ENCODE measurements at places on chromosomes 4 and X.

- no peak for DNase-seq
These were observed 60.6 kb downstream of the SYTL5 start for GRCh38 chrX:38066934-38067333.

DNA sequence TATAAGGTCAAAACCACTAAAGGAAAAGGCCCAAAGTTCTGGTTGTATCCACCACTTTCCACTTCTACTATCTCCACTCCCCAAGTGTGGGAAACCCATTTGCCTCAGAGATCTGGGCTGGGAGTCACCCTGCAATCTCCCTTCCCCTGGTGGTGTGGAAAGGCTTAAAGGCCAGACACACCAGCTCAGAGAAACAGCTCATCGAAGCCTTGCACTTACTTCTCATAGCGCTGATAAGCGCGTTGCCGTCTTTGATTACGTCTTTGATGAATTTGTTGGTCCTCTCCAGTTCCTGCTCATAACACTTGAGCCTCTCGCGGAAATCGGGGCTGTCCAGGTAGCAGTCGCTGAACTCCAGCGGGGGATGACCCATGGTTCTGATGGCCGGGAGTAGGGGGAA lies 647 bp downstream of the OPHN1 start:
- no peak for DNase-seq

GRCh38 chr4:27702730-27703431 lies 842.2 kb downstream of the STIM2 start:
- peak; percentile 29 for DNase-seq

DNA sequence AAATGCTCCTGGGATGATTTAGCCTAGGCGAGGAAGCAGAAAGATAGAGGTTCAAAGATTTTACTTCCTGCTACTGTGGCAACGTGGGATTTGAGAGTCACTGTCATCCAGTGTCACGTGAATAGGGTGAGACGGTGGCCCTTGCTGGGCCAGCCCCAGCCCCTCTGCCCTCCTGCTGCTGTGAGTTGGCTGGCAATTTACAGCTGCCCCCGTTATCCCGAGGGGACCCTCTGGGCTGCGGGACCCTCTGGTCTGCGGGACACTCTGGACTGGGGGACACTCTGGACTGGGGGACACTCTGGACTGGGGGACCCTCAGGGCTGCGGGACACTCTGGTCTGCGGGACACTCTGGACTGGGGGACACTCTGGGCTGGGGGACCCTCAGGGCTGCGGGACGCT lies 765.4 kb downstream of the TRIML1 start:
- DNase-seq, result no peak

DNA sequence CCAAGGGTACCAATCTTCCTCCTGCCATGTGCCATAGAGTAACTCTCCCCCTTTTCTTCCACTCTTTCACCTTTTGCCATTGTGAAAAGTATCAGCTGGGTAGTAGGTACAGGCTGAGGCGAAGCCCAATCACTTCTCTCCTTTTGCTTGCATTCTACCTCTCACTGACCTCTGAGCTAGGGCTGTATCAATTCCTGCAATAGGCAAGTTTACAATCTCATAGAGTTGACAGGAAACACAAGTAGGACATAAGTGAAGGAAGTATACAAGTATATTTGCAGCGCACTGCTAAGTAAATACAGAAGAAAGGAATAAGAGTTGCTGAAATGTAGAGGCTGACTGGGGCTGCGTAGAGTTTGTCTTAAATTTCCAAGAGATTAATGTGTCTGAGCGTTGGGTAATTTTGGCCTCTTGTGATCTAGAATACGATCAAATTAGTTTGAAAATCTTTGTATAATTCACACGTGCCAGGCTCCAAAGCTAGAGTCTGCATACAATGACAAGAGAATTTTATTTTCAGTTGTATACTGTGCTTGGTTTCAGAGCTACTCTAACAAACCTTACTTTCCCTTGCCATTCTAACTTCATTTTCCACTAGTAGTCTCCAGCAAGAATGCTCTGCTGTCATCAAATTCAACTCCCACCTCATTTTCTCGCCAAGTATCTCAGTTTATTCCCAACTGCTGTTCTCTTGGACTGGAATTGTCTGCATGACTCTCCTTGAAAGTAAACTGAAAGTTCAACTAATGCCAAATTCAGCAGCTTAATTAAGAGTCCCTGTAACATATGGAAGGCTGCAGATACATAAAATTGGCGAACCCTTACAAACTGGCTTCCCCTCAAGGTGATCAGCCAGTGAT lies 90.3 kb downstream of the ATP11C start:
- no peak for DNase-seq

- DNase-seq, result no peak
These were observed 39.3 kb downstream of the GASK1B start for GRCh38 chr4:158133551-158133950.

GRCh38 chr4:79575709-79576428 lies 167.8 kb upstream of the GK2 start:
- DNase-seq, result no peak

GRCh38 chrX:74251006-74251930 lies 52.7 kb upstream of the ZCCHC13 start:
- peak; percentile 56 for DNase-seq

GRCh38 chr4:77079281-77079680 lies 3.5 kb upstream of the CCNI start:
- DNase-seq, result no peak

DNA sequence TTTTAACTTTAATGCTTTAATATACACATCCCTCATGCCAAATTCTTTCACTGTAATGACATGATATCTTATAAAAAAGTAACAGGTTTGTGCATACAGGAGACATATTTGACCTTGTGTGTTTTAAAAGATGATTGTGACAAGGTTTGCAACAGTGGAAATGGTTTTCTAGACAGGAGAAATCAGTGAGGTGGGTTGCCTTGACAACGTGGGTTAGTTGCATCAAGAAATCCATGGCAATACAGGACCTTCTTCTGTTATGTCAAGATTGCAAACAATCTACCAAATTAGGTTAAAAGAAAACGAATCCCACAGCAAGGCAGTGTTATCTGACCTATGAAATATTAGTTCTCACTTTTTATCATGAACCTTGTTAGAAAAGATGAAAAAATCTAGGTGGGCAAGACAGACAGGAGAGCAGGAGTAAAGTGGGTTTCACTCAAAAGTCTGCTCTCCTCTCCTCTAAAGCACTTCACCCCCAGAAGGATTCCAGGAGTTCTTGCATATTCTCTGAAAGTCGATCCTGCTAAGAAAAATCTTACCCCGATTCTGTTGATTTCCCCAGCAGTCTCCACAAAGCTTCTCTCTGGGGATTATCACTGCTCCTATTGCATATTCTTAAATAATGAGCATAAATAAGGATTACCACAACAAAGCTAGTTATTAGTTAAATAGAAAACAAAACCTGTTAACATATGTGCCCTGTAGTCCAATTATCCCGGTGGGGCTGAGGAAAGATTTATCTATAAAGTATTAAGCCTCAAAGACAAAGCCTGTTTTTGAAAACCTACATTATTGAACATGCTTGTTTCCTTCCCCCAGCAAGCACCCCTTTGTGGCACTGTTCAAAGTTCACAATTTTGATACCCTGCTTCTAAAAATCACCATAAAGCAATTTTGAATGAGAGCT lies 71.0 kb downstream of the TMA16 start:
- DNase-seq, result no peak

DNA sequence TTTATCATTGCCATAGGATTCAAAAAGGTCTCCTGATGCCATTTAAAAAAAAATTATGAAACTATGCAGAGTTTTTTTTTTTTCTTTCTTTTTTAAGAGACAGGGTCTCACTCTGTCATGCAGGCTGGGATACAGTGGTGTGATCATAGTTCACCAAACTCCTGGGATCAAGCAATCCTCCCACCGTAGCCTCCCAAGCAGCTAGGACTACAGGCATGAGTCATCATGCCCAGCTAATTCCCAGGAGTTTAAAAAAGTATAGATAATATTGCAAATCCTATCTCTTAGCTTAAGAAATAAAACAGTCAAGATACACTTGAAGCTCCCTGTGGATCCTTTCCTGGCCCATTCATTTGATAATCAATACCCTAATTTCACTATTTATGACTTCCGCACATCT lies 58.6 kb upstream of the PRSS48 start:
- peak; percentile 23 for DNase-seq

- DNase-seq, result no peak
These were observed 1018.0 kb upstream of the HS3ST1 start for GRCh38 chr4:12446657-12447185.

DNA sequence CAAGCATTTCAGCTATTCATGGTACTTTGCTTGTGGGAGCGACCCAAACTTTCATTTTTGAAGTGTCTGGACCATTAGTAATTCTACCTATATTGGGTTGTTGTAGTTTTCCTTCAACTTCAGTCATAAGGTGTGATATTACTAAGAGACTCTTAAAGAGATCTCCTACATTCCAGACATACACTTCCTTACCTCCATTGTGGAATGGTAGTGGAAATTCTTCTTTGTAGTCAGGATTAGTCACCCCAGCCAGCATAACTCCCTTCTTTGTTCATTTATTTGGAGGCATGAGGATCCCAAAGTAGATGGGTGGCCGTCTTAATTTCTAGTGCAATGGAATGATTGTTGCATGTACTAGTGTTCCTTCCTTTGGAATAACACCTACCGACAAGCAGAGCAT lies 991.4 kb downstream of the ARAP2 start:
- no peak for DNase-seq

GRCh38 chr4:129490516-129490915 lies 394.6 kb downstream of the C4orf33 start:
- no peak for DNase-seq

DNA sequence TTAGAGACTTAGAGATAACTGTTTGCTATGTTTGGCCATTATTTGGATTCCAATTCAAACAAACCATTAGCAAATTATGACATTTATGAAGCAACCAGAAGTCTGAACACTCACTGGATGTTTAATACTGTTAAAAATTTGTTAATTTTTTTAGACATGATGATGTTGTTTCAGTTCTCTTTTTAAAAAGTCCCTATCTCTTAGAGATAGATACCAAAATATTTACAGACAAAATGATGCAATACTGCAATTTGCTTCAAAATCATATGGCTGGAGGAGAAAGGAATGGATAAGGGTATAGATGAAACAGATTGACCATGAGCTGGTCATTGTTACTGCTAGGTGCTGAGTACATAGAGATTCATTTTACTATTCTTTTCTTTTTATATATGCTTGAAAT lies 534.6 kb downstream of the BCOR start:
- no peak for DNase-seq

- DNase-seq, result peak; percentile 5
These were observed 47.1 kb downstream of the ALG13 start for GRCh38 chrX:111728096-111728495.

DNA sequence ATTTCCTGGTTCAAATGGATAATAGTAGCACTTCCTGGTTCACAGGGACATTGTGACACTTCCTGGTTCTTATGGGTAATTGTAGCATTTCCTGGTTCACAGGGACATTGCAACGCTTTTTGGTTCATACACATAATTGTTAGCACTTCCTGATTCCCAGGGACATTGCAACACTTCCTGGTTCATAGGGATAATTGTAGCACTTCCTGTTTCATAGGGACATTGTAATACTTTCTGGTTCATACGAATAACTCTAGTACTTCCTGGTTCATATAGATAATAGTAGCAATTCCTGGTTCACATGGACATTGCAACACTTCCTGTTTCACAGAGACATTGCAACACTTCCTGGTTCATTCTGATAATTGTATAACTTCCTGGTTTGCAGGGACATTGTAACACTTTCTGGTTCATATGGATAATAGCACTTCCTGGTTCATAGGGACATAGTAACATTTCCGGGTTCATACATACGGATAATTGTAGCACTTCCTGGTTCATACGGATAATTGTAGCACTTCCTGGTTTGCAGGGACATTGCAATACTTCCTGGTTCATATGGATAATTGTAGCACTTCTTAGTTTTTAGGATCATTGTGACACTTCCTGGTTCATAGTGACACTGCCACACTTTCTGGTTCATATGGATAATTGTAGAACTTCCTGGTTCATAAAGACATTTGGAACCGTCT lies 61.6 kb upstream of the CD99 start:
- DNase-seq, result no peak

DNA sequence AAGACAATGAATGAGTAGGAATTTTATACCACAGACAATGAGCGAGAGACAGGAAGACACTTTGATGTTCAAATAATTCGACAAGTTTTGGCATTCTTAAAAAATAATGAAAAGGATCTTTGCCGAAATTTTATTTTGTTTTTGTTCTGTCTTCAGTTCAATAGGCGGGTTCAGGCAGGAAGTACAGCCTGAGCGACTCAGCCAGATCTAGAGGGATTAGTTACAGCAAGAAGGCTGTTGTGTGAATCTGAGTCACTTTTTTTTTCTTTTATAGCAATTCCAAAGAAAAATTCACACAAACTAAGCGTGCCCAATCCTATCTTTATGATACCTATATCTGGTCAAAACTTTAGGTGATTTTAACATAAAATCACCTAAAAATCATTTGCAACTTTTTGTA lies 505.4 kb upstream of the FAM241A start:
- DNase-seq, result peak; percentile 57

- DNase-seq, result peak; percentile 32
These were observed 32.7 kb downstream of the ELF2 start for GRCh38 chr4:139144161-139144859.

DNA sequence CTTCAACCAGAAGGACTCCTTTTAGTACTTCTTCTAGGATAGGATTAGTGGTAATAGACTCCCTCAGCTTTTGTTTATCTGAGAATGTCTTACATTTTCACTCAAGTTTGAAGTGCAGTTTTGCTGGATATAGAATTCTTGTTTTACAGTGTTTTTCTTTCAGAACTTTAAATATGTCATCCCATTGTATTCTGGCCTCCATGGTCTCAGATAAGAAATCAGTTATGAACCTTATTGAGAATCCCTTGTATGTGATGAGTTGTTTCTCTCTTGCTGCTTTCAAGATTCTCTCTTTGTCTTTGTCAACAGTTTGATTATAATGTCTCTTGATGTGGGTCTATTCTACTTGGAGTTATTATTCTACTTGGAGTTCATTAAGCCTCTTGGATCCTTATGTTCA lies 116.1 kb upstream of the CITED1 start:
- no peak for DNase-seq

- no peak for DNase-seq
These were observed 85.4 kb downstream of the FRMPD4 start for GRCh38 chrX:12223650-12224049.

GRCh38 chrX:7242613-7243012 lies 94.7 kb upstream of the PUDP start:
- no peak for DNase-seq

DNA sequence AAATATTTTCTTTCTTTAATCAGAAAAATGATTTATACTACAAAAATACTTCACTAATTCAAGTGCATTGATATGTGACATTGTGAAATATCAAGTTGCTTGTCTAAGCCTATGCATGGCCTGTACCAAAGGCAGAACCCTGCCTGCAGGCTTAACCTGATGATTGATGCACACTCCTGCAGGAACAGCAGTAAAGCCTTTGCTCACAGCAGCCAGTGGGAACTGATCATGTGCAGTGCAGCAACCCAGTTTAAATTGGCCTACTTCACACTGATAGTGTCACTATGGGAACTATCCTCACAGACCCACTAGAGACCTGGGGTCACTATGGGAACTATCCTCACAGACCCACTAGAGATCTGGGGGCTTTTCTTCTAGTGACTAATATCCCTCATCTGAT lies 603.8 kb downstream of the RAPGEF2 start:
- DNase-seq, result no peak
